HTR-8/SVneo (cell line): ENCODE measurements at places on chromosomes 4 and X.

GRCh38 chr4:20122198-20122988 lies 129.3 kb upstream of the SLIT2 start:
- DNase-seq: no peak

GRCh38 chr4:134117392-134118183 lies 84.0 kb downstream of the PABPC4L start:
- DNase-seq: no peak

DNA sequence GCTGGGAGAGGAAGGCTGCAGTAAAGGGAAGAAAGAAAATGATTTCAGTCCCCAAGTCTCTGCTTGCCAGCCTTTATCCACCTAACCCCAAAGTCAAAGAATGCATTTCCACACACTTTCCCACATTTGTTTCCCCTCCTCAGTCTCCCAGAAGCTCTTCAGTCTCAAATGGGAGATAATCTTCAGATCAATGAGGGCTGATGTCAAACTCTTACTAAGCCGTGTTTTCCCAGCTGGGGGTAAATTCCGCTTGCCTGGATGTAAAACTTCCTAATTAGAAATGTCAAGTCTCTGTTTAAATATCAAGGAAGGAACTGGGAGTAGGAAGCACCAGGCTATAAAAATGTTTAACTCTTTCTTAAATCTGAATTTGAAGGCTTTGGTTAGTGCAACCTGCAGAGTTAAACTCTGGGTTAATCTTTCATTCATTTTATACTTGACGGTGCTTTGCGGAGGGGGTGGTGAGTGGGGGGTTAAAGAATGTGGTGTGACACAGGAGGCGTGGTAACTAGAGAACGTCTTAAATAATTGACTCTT lies 601.4 kb upstream of the ACTRT1 start:
- DNase-seq: no peak

- DNase-seq: no peak
Measured at GRCh38 chr4:954211-955020, 19.0 kb downstream of the DGKQ start.

GRCh38 chr4:134202166-134202956 lies 772 bp upstream of the PABPC4L start:
- no peak for DNase-seq

DNA sequence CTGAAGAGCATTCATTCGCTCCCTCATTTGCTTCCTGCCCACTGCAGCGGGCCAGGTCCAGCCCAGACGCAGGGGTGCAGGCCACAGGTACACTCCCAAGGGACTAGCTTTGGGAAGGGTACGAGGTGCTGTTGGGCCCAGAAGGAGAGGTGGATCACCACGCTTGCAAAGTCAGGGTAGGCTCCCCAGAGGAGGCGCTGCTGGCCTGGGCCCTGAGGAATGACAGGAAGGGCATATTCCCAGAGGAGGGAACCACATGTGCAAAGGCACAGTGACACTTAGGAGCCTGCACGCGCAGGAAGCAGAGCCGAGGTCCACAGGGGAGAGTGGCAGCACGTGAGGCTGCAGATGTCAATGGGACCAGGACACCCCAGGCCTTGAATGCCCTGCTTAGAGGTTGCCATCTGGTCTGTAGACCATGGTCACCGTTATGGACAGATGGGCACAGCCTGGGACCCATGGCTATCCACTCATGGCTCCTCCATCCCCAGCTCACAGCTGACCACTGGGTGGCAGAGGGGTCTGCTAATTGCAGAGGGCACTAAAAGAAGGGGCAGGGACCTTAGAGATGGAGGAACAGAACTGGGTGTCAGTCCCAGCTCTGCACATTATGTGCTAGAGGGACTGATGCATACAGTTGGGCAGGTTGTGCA lies 7.9 kb downstream of the HTRA3 start:
- no peak for DNase-seq
